Activated naive CD4-positive, alpha-beta T cell treated with anti-CD3 and anti-CD28 coated beads for 36 hours (primary cell): ENCODE measurements at places on chromosomes 1 and 21. TPM values are rescaled to one million over a fixed set of nuclear protein-coding genes. Genes with fewer than 3 reads are reported as not detected.

Gene LCE1C
- total RNA-seq, result not detected

DNA sequence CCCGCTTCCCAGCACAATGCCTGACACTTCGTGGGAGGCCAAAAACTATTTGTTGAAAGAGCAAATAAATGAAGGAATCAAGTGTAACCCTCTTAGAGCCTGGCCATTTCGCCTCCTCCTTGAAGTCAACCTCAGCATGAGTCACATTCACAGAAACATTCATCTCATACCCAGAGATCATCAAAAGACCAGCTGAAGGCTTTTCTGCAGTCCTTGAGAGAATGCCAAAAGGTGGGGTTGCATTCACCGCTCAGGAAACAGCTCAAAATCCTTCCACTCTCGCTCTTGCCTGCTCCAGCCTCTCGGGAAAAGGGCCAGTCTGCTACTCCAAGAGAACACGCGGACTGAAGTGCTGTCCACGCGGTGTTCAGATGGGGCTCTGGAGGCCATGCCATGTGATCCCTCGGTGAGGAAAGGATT lies 90.0 kb downstream of the VWA5B1 start:
- no peak for DNase-seq

GRCh38 chr1:228283043-228283371 lies 75.2 kb downstream of the OBSCN start:
- no peak for DNase-seq

Gene TAS1R3
- total RNA-seq, result 0.10 TPM

GRCh38 chr1:244460197-244460596 lies 876 bp upstream of the CATSPERE start:
- DNase-seq, result peak; percentile 72

Gene ZYG11A
- total RNA-seq, result 0.05 TPM

DNA sequence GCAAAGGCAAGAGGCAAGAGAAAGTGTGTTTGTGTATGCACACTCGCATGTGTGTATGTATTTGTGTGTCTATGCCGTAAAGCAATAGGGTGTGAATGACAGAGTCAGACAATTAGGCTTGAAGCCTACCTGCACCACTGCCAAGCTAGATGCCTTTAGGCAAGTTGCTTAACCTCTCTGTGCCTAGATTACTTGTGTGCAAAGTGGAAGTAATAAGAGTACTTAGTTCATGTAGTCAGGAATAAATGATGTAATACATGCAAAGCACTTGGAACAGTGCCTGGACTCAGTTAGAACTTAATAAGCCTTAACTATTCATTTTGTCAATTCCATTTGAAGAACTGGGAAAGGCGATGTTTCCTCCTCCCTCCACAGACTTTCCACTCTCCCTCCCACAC lies 31.7 kb downstream of the LAMB3 start:
- no peak for DNase-seq

DNA sequence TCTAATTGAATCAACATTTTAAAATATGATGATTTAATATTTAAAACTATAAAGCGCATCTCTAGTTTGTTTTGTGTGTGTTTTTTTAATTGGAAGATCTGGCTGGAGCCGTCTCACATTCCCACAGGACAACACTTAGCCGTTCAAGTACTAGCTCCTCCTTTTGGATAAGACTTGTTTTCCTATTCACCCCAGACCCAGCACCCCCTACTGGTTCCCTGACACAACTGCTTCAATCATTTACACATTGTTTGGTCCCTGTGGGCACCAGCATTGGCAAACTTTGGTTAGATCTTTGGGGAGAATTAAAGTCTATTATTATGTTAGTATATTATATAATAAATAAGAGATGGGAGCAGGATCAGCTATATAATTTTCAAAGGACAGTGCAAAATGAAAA lies 34.5 kb downstream of the TYW3 start:
- peak; percentile 8 for DNase-seq

Gene KRTAP19-3
- total RNA-seq, result not detected

DNA sequence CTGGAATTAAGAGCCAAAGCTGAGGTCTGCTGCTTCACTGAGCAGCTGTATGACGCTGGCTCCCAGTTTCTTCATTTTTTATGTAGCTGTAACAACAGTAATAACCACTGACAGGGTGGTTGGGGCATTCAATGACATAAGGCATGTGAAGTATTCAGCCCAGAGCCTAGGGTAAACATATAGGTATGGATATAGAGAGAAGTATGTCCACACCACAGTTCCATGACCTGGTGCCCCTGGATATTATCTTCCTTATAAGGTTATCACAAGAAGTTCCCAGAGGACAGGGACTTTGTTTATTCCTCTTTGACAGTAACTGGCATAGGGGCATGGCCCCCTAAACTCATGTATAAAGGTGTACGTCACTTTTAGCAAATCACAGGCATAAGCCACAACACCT lies 14.7 kb downstream of the RAB42 start:
- no peak for DNase-seq

- DNase-seq, result no peak
These were observed 596 bp downstream of the PADI4 start for GRCh38 chr1:17308593-17308992.

Gene VAV3
- total RNA-seq, result 1.3 TPM

GRCh38 chr1:116825207-116825719 lies 71.0 kb downstream of the CD2 start:
- peak; percentile 22 for DNase-seq

DNA sequence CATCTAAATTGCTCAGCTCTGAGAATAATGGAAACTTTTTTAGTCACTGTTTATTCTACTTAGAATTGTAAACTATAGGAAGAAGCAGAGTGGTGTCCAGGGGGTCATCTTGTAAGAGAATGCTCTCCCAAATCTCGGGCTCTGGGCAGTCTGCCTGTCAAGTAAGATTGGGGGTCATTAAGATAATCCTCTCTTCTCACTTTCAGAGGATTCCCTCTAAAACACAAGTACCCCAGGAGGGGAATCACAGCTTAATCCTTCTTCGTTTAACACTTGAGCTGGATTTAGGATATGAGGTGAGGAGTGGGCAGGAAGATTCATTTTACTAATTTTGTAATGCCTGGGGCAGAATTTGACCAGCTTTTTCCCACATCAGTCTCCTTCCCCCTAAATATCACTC lies 81.2 kb downstream of the RPS6KA1 start:
- DNase-seq, result no peak

DNA sequence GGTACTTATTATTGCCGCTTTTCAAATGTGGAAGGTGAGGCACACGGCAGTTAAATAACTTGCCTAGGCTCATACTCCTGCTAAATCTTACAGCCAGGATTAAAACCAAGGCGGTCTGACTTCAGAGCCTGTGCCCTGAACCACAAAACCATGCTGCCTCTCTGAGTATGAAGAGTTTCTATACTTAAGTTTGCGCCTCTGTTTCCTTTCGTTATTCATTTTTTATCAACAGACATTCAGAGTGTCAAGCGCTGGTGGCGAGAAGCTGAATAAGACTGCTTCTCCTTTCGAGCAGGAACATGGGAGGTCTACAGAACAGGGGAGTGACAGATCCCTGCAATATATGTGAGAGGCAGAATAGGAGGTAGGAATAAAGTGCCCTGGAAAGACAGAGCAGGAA lies 96.0 kb upstream of the DUSP10 start:
- peak; percentile 70 for DNase-seq

DNA sequence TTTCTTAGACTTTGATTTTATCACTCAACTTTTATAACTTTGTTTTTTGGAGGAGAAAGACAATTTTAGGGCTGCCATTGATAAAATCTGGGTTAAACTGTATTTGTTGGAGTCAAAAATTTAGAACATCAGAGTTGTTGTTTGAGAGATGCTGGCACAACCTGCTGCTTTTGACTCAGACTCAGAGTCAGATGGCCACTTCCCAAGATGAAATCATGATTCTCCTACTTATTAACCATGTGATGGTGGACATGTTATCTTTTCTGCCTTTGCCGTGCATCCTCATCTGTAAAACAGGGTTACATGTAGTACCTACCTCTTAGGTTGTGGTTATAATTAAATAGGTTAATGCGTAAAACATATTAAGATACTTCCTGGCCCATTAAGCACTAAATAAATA lies 71.2 kb downstream of the PLA2G4A start:
- no peak for DNase-seq

GRCh38 chr1:214532070-214532469 lies 19.3 kb downstream of the PTPN14 start:
- DNase-seq, result no peak

Gene MAP1LC3C
- not detected for total RNA-seq

DNA sequence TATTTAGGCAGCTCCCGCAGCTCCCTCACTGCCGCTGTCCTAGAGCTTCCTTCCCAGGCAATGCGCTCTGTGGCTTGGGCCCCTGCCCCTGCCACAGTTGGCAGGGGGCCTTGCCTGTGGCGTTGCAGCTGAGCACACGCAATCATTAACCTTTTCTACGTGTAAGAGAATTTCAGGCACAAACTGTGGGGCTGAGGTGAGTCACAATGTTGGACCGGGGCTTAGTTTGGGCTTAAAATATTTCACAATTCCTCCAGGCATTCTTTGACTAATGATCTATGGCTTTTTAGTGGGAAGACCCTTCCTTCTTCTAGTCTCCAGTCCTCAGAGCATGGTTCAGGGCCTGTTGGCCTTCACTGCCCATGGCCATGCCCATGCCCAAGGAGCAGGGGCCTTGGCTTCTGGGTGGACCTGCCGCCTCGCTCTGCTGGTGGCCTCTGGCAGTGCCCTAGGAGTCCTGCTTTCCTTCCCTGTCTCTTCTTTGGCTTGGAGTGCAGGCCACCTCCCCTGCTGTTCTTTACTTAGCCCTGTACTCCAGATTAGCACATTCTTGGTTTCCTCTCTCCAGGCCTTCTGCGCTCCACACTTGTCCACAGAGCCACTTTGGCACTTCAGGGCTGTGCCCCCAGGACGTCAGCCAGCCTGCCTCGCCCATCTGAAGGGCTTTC lies 39.2 kb downstream of the MAPKAPK2 start:
- no peak for DNase-seq

- peak; percentile 44 for DNase-seq
These were observed 4.6 kb downstream of the NBL1 start for GRCh38 chr1:19648689-19649088.

- DNase-seq, result peak; percentile 29
These were observed 120.0 kb downstream of the SETD4 start for GRCh38 chr21:35940074-35940927.

Gene TRPM2
- total RNA-seq, result 3.5 TPM

Gene FOXD2
- total RNA-seq, result 0.19 TPM

Gene AGBL4
- not detected for total RNA-seq

Gene KISS1
- total RNA-seq, result not detected

Gene LCE2B
- total RNA-seq, result not detected

- no peak for DNase-seq
These were observed 39.1 kb upstream of the EFCAB14 start for GRCh38 chr1:46757956-46758528.

GRCh38 chr1:201877877-201878401 lies 10.8 kb upstream of the SHISA4 start:
- DNase-seq, result peak; percentile 57

Gene EPHA2
- total RNA-seq, result 0.29 TPM

Gene GPR25
- total RNA-seq, result not detected

DNA sequence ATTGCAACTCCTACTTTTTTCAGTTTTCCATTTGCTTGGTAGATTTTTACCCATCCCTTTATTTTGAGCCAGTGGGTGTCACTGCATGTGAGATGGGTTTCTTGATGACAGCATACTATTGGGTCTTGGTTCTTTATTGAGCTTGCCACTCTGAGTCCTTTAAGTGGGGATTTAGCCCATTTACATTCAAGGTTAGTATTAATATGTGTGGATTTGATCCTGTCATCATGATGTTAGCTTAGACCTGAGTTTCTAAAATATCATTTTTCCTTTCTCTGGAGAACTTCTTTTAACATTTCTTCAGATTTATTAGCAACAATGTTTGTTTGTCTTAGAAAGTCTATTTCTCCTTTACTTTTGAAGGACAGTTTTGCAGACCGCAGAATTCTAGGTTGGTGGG lies 11.8 kb upstream of the S100B start:
- no peak for DNase-seq

DNA sequence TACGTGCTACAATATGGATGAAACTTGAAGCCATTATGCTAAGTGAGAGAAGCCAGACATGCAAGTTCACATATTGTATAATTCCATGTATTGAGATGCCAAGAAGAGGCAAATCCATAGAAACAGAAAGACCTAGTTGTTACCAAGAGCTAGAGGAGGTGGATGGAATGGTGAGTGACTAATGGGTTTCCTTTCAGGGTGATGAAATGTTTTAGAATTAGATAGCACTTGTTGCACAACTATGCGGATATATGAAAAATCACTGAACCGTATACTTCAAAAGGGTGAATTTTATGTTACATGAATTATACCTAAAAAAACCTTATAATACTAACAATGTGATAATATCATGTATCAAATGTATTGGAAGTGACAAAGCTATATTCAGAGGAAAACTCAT lies 18.1 kb downstream of the EPHA10 start:
- DNase-seq, result no peak

GRCh38 chr1:29280409-29281131 lies 44.2 kb downstream of the PTPRU start:
- DNase-seq, result no peak

DNA sequence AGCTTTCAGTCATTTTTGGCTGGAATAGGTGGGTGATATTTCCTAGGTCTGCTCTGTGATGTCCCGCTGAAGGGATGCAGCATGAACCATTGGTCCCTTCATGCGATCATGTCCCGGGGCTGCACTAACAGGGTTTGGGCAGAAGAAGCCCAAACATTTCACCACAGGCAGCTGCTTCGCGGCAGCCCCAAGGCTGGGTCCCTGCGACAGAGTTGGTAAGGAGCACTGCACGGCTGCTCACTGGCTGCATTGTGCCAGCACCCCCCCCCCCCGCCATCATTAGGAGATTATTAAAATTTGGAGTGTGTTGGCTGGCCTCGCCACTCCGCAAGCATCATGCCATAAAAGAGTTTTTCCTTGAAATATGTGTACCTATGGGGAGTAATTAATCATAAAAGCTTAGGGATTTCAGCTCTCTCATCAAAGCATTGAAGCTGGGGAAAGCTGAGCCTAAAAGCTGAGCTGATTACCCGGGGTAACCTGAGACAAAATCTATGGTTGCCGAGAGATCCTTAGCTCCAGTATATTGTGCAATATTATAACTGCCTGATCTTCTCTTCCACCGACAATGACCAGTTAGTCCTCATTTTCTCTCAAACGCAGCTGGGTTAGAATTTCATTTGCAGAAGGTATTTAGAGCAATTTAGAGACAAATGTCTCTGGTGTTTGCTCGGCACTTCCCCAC lies 62.5 kb downstream of the PEX14 start:
- no peak for DNase-seq

- no peak for DNase-seq
These were observed 124.1 kb downstream of the DPYD start for GRCh38 chr1:97796711-97797110.

DNA sequence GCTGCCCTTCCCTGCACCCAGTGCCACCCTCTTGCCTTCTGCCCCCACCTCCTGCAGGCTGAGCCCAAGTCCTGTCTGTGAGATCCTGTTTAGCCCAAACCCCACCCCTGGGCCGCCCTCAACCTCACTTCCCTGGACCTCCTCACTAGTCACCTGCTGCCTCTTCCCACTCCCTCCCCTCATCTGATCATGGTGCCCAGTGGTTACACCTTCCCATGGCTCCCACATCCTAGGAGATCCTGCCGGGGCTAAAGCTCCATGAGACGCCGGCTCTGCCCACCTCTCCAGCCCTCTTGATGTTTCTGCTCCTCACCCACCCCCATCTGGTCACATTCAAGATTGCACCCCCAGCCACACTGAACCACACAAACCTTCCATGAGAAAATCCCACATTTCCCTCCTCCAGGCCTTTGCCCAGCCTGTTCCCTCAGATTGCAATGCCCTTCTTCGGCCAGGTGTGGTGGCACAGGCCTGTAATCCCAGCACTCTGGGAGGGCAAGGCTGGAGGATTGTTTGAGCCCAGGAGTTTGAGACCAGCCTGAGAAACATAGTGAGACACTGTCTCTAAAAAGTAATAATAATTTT lies 17.0 kb downstream of the TTC39A start:
- DNase-seq, result no peak

Gene C8B
- not detected for total RNA-seq

- DNase-seq, result no peak
These were observed 31.6 kb downstream of the CDC14A start for GRCh38 chr1:100383743-100384405.
